ENCODE measurements at places on chromosomes 16 and 17.
A peak's percentile ranks its signal among the peaks of the same experiment; 100 is the strongest.

DNA sequence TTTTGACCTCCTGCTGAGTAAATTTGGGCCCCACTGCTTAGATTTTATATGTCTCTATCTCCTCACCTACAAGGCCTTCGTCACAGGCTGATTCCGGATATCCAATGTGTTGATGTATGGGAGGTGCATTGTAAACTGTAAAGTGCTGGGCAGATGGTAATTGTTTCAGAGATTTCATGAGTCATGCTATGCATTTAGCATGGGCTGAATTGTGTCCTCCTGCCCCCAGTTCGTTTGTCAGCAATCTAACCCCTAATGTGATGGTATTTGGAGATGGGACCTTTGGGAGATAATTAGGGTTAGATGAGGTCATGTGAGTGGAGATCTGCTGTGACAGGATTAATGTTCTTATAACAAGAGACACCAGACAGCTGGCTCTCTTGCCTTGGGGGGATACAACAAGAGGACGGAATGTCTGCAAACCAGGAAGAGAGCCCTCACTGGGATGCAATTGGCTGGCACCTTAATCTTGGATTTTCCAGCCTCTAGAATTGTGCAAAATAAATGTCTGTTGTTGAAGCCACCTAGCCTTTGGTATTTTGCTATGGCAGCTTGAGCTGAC is 101.8 kb upstream of the NLRP1 start:
- no peak for DNase-seq

- DNase-seq: peak; percentile 79
Measured at GRCh38 chr16:2267913-2268666, at the start of gene RNPS1. Gene RNPS1, minus strand, starts transcription at chr16:2268126. Its CDS starts 3,483 bp downstream, at chr16:2264643.

- DNase-seq: peak; percentile 28
Measured at GRCh38 chr17:21513012-21513570, 136.9 kb downstream of the KCNJ12 start.

DNA sequence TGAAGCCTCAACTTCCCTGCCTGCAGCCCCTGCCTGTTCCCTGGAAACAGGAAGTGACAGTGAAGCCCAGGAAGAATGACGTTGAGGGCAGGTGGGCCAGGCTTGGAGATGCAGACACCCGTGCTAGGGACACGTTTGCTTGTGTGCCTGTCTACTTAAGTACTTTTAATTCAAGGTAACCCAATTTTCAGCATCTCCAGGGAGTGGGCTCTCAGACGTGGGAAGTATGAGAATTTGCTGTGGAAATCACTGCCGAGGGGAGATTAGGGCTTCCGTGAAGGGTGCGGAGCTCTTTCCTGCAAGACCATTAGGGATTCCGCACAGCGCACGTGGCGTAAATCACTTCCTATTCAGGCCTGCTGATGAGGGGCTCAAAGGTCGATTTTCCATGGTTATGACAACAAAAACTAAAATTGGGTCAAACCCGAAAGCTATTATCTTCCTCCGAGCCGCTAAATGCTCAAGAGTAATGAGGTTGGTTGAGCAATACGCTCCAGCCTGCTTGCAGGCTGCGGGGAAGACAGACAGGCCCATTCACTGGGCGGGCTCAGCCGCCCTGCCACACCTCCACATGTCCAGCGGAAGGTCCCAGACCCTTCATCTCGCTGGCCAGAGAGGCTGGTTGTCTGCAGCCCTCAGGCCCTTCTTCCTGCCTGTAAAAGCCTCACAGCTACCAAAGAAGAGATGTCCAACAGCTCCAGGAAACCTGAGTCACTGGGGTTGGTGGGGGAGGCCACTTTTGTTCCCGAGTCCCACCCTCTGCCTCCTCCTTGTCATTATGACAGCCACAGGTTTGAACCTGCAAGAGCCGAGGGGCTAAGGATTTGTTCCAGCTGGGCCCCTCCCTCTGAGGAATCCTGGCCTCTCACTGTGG is 109.9 kb downstream of the RBFOX3 start:
- DNase-seq: no peak

GRCh38 chr16:4702466-4702808 is 9.1 kb downstream of the NUDT16L1 start:
- DNase-seq: no peak

DNA sequence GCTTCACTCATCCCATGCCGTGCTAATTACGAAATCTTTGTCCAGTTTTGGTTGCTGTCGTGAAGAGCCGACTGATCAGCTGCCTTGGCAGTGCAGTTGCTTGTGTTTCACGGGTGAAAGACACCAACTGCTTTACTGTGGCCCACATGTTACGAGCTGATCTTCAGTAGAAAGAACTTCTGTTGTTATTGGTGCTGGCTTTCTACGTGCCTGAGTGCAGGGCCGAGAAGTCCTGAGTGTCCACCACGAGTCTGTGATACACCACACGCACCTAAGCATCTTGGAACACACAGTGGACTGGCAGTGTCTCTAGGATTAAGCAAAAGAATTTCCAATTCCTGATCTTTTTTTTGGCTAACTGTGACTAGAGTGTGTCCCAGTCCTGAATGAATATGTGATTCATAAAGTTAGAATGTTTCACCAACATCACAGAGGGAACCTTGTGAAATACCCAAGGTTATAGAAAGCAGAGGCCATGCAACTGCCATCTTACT is 70.4 kb upstream of the CLEC18A start:
- peak; percentile 57 for DNase-seq

DNA sequence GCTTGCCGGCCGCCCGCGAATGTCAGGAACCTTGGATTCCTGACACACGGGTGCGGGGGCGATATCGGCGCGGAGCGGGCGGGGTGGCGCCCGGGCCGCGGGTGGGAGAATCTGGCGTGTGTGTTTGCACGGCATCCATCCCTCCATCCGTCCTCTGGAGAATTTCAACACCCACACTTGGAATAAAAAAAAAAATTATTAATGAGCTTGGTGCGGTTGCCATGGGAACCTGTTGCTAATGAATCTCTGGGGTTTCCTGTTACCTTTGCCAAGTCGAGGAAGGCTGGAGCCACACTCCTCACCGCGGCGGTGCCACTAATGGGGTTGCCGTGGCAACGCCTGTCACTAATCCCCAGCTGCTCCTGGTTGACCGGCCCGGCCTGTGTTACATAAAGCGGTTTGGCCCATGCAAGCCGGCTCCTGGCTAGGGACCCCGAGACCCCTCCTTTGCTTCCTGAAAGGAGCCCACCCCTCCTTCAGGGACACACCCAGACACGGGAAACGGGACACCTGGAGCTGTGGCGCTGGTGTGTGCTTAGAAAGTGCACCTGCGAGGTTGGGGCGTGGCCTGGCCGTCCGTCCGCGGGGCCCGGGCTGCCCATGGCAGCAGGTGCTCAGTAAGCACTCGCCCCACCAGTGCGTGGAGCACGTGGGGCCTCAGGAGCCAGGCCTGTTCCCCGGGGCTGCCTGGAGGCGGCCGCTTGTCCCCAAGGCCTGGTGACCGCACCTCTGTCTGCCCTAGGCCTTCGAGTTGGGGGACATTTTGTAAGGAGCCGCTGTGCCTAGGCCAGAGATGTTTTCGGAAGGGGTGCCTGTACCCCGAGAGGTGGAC is 14.6 kb downstream of the CACNA1H start:
- no peak for DNase-seq

DNA sequence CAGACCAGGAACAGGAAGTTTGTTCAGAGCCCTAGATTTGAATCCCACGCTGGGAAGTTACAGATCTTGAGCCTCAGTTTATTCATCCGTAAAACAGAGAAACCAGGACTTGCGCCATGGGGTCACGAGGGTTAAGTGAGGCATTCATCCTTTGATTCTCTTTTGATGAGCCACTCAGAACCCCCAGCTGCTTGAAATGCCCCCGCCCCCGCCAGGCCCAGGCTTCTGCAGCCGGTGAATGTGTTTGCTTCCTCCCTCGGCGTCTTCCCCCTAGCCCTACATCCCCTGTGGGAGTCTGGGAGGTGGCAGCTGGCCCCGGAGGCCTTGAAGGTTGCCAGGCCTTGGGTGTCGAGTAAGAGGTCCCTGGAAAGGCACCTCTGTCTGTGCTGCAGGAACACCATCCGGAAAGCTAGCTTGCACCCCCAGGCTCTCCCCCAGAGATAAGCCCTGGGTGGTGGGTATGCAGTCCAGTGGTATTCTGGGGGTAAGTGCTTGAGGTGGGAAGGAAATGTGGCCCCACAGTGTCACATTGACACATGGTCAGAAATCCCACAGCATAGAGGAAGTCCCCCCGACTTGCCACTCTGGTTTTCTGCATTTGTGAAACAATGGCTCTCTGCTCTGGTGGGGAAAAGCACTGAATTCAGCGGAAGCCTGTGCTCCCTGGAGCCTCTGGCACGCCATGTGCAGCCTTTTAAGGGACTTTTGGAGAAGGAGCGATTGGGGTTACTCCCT is 14.9 kb downstream of the IRF8 start:
- DNase-seq: no peak

- DNase-seq: no peak
Measured at GRCh38 chr16:61105544-61105943, 930.7 kb downstream of the CDH8 start.

- DNase-seq: no peak
Measured at GRCh38 chr17:62625184-62625869, 2.1 kb upstream of the MRC2 start.

GRCh38 chr17:64129515-64129764 is 504 bp downstream of the ERN1 start:
- no peak for DNase-seq

DNA sequence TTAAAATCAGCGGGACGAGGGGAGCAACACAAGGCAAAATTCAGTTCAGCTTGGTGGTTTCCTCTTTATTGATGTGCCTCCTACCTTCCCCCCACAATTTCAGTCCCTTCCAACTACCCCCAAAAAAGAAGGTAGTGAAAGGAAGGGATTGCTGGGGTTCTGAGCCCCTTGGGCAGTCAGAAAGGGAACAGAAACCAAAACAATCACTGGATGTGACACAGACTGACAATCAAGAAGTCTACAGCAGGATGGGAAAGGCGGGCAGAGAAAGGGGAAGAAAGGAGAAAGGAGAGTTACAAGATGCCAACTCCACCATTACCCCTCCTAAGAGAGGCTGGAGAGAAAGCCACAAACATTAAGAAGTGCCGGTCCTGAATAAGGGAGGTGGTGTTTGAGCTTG is 1.1 kb upstream of the PHF23 start:
- DNase-seq: no peak

- DNase-seq: no peak
Measured at GRCh38 chr17:61394630-61395408, 4.8 kb upstream of the TBX2 start.

- DNase-seq: no peak
Measured at GRCh38 chr17:6567528-6568183, 11.3 kb upstream of the PITPNM3 start.

DNA sequence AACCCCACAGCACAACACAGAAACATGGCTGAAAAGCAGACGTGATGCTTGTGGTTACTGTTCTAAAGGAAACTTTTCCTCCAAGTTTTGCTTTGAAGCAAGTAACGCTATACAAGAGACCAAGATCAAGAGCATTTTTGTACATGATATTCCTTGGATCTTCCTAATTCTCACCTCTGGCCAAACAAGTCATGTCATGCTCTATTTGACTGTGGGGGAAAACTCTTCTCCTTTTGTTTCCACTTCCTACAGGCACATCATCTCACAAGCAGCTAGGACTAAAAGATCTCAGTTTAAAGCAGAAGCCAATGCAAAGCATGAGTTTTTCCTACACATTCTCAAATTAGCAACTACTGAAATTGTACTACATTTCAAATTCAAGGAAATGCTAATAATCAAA is 50.7 kb downstream of the CFDP1 start:
- no peak for DNase-seq

DNA sequence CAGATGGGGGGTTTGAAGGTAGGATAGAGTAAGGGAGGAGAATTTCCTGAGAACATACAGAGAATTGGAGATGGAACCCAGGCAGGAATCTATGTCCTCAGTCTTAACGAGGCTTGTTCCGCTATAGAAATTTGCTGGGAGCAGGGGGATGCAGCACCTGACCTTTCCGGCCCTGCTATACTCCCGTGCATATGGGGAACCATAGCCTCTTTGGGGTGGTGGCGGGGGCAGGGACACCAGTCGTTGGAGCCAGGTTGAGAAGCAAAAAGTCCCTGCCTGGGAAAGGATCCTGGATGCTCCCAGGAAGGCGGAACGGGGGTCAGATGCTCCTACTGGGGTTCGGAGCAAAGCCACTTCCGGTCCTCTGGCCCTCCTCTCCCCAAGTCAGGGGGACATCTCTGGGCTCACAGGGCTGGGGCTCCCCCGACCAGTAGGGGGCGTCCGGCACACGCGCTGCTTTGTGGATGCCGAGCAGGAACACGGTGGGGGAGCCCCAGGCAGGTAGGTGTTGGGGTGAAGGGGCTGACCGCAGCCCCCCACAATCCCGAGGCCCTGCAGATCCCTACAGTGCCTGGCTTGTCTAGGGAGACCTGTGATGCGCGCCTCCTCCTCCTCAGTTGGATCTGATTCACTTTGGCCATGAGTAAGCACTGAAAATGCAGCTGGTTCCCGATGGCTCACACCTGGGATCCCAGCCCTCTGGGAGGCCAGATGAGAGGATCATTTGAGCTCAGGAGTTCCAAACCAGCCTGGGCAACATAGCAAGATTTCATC is 15.5 kb upstream of the TFAP4 start:
- no peak for DNase-seq

GRCh38 chr16:23595246-23595950 is 718 bp downstream of the NDUFAB1 start:
- DNase-seq: no peak

DNA sequence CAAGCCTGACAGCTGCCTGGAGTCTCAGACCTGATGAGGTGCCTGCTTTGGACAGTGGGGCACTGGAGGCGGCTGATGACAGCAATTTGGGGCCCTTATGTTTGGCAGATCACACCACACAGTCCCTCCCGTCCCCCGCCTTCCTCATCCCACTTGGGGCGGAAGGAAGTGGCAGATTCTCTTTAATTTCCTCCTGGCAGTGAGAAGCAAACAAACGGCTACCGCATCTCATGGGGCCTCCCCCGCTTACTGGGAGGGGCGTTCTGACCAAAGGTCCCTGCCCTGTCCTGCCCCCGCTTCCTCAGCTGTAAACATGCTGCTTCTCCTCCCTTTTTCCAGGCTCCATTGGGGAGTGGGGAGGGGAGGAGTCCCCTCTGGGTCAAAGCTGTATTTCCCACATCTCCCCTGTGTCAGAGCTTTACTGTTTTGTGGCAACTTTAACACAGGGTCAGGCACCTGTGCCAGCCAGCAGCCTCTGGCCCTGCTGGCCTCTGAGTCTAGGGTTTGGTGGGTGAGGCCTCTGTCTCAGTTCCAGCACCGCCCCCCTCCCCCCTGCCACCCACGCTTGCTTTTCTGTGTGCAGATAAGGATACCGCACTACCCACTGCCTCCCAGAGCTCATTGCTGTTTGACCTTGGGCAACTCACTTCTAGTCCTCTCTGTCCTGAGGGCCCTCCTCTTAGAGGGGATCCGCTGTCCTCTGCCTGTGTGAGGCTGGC is 5.4 kb upstream of the NFATC3 start:
- DNase-seq: no peak
